ENCODE measurements at places on chromosomes 4 and X.

- no peak for DNase-seq
Observed at GRCh38 chr4:87614292-87614890, 6.1 kb downstream of the DSPP start.

DNA sequence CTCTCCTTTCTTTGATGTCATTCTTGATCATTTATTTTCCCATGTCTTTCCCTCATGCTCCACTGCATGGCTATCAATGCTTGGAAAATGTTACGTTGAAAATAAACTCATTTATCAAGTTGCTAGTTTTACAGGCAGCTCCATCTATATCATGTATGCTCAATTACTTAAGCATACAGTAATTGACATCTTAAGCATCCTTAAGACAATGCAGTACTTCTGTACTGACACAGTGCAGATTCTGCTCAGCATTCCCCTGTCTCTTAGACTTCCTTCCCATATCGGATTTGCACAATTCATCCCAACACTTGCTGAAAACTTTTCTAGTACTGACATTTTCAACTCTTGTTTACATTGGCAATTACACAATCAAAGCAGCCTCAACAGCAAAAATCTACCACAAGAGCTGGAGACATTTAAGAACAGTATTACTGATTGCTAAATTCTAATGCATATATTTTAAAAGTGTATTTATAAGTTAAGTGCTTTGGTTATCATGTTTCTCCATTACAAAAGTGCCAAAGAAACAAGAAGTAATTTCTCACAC is 165.6 kb downstream of the ATP10D start:
- DNase-seq = no peak

GRCh38 chrX:1587161-1587560 is 4.2 kb upstream of the AKAP17A start:
- DNase-seq = no peak

- DNase-seq = peak; percentile 3
Observed at GRCh38 chrX:17944833-17945497, 83.9 kb upstream of the RAI2 start.

DNA sequence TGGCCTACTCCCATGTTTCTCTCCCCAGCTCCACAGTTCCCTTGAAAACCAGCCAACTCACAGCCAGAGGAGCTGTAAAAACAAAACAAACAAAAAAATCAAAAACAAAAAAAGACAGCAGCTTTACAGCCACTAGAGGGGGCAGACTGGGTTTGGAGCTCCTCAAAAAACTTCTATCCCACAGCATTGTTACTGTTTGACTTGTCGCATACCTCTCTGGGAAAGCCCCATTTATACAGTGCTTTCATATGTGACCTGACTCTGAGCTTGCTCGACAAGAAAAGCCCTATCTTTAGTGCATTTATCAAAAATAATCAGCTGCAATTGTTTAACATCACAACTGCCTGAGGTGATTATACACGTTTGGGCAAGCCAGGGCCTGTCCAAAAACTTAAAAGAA is 21.6 kb downstream of the TSPAN6 start:
- DNase-seq = peak; percentile 53

GRCh38 chr4:149555799-149556198 is 259.8 kb downstream of the IQCM start:
- DNase-seq = no peak

DNA sequence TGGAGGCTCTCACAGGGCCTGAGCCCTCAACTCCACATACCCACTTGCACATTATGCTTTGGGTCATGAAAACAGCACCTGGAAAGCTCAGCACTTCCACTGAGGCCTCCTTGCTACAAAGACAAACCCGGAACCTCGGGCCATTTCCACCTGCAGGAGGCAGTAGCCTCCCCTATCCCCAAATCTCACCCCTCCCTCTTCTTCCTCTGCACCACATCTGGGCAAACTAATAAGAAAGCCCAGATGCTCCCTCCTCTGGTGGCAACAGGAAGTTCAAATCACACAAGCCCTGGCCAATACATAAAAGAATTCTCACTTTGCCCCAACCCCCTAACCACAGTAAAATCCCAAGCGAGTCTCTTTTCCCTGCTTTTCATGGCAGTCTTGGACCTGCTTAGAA is 136.4 kb downstream of the MAPK10 start:
- DNase-seq = peak; percentile 4

- DNase-seq = no peak
Observed at GRCh38 chrX:9532349-9532748, 67.5 kb downstream of the TBL1X start.

DNA sequence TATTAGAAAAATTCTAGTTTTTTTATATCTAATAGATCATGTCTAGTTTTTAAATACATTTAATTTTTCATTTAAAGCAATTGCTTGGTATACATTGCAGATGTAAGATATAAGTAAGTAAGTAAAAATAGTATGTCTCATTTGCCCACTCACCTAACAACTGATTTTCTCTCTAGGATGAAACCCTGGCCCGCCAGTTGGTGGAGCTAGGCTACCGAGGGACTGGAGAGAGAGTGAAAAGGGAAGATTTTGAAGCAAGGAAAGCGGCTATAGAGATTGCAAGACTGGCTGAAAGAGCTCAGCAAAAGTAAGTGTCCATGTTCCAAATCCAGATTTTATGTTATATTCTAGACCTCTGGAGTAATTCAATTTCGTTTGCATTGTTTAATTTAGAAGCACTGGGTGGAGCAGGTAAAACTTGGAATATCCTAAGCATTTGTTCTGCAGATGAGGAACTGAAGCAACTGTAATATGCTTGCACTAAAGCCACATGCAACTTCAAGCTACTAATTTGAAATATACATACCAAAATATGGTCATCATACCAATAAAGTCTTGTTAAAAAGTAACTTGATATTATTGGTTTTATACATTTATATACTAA is 27.1 kb downstream of the CFAP299 start:
- peak; percentile 78 for DNase-seq
